ENCODE measurements at places on chromosomes 1 and 21. TPM values are rescaled to one million over a fixed set of nuclear protein-coding genes. Genes with fewer than 3 reads are reported as not detected.

ANGPTL1 gene
- total RNA-seq: not detected

RGSL1 gene
- not detected for total RNA-seq

LENEP gene
- 0.79 TPM for total RNA-seq

C8A gene
- total RNA-seq: not detected

SPATA6 gene
- total RNA-seq: 3.3 TPM

KRTAP11-1 gene
- not detected for total RNA-seq

MX1 gene
- 169 TPM for total RNA-seq

SIK1 gene
- 9.6 TPM for total RNA-seq

KRTAP12-2 gene
- not detected for total RNA-seq

SLFNL1 gene
- total RNA-seq: 0.14 TPM

WLS gene
- total RNA-seq: not detected

INSRR gene
- 0.18 TPM for total RNA-seq

GNG4 gene
- 1.7 TPM for total RNA-seq

GFI1 gene
- 47.7 TPM for total RNA-seq

HSF2BP gene
- total RNA-seq: 1.6 TPM

CD84 gene
- 14.8 TPM for total RNA-seq

KCNA2 gene
- total RNA-seq: 0.25 TPM

NKAIN1 gene
- not detected for total RNA-seq

CELA3A gene
- not detected for total RNA-seq

PPIAL4G gene
- 0.07 TPM for total RNA-seq

C1QB gene
- total RNA-seq: not detected

SERTAD4 gene
- not detected for total RNA-seq

THEM5 gene
- total RNA-seq: not detected

ELF3 gene
- 0.30 TPM for total RNA-seq

IKBKE gene
- total RNA-seq: 15.3 TPM

PAFAH2 gene
- 6.6 TPM for total RNA-seq

ZSWIM5 gene
- total RNA-seq: 0.63 TPM

PSRC1 gene
- 18.4 TPM for total RNA-seq

NTNG1 gene
- total RNA-seq: not detected

SMPDL3B gene
- total RNA-seq: 0.55 TPM

CYP2J2 gene
- total RNA-seq: 1.3 TPM

MROH9 gene
- total RNA-seq: not detected

FCER1G gene
- total RNA-seq: 0.98 TPM

ZNF670 gene
- total RNA-seq: 4.9 TPM

OPTC gene
- total RNA-seq: not detected

DYNLT5 gene
- not detected for total RNA-seq

DYRK3 gene
- total RNA-seq: 8.7 TPM

LAX1 gene
- 20.6 TPM for total RNA-seq

ANKRD65 gene
- not detected for total RNA-seq

CD53 gene
- 244 TPM for total RNA-seq

FCRL4 gene
- not detected for total RNA-seq

MTARC1 gene
- not detected for total RNA-seq

NOS1AP gene
- total RNA-seq: 0.34 TPM

SLC22A15 gene
- total RNA-seq: 0.23 TPM

OR2AK2 gene
- total RNA-seq: not detected

COL24A1 gene
- not detected for total RNA-seq

SLC6A17 gene
- total RNA-seq: 0.07 TPM

CFHR5 gene
- total RNA-seq: not detected

GPR37L1 gene
- not detected for total RNA-seq

RCAN1 gene
- 10.0 TPM for total RNA-seq

C8B gene
- total RNA-seq: not detected

MIXL1 gene
- not detected for total RNA-seq

CAPN9 gene
- total RNA-seq: not detected

OR6N1 gene
- total RNA-seq: not detected

S100A1 gene
- not detected for total RNA-seq

OR2T11 gene
- not detected for total RNA-seq
